ENCODE measurements at places on chromosomes 2 and 18.

GRCh38 chr2:1986166-1986565, 241.9 kb upstream of the PXDN start:
- no peak for DNase-seq

GRCh38 chr2:233130481-233131020, 70.4 kb downstream of the INPP5D start:
- DNase-seq: no peak

DNA sequence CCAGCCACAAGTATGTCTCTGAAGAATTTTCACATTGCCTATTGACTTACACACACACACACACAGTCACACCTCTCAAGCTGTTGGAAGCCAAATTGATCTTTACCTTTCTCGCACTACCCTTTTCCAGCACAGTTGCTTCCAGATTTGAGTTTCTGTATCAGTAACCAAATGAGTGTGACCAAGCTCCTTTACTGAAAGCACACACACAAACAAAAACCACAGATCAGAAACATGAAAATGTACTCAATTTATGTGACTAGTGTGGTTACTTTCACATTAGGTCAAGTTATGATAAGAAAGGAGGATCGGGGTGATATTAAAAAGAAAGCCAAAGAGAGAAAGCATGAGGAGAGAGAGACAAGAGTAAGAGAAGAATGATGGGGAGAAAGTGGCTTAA, 993.9 kb upstream of the POU3F3 start:
- no peak for DNase-seq

DNA sequence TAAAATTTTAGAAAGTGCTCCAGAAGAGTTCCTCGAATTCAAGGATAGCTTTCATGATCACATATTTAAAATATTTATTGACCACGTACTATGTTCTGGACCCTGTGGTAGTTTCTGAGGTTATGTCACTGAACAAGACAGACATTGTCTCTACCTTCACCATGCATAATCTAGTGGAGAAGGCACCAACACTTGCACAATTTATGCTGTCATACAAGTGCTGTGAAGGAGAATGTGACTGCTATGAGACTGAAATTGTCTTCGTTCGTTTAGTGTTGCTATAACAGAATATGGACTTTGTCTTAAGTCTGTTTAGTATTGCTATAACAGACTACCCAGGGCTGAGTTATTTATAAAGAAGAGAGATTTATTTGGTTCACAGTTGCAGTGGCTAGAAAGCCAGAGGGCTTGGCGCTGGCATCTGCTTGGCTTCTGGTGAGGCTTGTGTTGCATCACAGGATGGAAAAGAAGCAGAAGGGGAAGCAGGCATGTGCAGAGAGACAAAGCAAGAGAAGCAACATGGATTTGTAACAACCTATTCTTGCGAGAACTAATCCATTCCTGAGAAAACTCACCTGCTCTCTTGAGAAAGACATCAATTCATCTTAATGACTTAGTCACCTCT, 50.0 kb upstream of the RFX8 start:
- peak; percentile 23 for DNase-seq

- no peak for DNase-seq
Measured at GRCh38 chr2:69998761-69999160, 37.3 kb upstream of the ASPRV1 start.

- DNase-seq: no peak
Measured at GRCh38 chr2:210752532-210752931, 196.1 kb downstream of the CPS1 start.

- DNase-seq: no peak
Measured at GRCh38 chr2:80365762-80366161, 61.2 kb upstream of the LRRTM1 start.

- DNase-seq: peak; percentile 54
Measured at GRCh38 chr18:5238371-5238976, 41.4 kb upstream of the AKAIN1 start.

- peak; percentile 9 for DNase-seq
Measured at GRCh38 chr2:180291552-180292421, 284.7 kb upstream of the CWC22 start.

DNA sequence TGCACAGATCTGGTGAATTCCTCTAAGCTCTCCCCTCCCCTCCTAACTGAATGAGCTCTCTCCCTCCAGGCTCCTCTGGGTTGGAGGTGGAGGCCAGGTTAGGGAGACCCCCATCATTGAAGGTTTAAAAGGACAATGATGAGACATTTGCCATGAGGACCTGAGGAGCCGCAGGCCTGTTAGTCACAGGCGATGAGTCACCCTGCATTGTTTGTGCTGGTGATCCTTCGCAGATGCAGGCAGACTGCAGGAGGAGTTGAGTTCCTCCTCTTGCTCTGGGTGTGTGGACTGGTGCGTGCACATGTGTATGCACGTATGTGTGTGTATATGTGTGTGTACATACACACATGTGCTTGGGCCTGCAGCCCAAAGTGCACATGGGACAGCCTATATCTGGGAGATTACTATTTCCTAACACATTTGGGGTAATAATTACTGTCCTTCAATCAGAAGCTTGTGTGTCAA, 42.0 kb downstream of the MCFD2 start:
- DNase-seq: peak; percentile 90

- no peak for DNase-seq
Measured at GRCh38 chr2:148049284-148049683, 28.4 kb downstream of the MBD5 start.

GRCh38 chr2:96631804-96632435, 6.2 kb downstream of the KANSL3 start:
- DNase-seq: no peak

DNA sequence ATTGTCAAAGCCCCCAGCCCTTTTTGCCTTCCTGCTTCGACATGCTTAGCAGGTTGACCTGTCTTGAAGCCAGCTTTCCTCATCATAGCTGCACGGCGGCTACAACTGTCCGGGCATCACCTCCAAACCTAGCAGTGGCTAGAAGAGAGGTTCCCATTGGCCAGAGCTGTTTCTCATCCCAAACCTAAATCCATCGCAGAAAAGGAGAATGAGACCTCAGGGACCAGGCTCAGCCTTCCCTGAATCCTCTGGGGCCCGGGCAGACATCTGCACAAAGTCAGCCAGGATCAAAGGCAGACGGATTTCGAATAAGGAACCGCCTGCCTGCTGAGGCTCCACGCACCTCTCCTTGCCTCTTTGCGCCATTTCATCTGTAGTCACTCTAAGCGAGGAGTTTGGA, 101.7 kb upstream of the SLC66A3 start:
- no peak for DNase-seq

DNA sequence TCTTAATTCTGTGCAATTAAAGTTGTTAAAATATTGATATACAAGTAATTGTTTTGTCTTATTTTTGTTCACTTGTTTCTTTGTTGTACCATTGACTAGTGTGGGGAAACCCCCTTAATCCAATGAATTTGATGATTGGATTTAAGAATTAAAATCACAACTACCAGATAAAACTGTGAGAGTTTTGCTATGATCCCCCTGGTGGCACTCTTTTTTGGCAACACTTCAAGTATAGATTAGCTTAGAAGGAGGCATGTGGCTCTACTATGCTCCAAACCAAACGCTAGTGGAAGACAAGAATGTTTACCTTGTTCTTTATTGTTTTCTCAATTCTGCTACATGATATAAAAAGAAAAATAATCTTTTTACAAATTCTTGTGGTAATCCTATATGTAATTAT, 477.8 kb upstream of the ETAA1 start:
- no peak for DNase-seq

DNA sequence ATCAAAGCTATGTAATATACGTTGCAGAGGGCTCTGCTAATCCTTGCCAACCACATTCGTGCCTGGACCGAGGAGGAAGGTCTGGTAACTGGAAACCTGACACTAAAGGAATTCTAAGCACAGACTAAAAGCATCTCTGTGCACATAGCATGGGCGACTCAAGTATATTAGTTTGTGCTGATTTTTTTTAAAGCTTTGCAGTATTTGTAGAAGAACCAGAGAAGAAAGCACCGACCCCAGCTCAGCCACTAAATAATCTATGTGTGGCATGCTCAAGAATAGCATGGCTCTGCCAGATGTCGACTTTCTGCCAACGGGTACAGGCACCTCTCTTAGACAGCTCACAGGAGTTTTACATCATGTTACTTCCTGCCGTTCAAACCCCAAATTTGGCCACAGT, 73.2 kb upstream of the NRP2 start:
- no peak for DNase-seq

- DNase-seq: no peak
Measured at GRCh38 chr2:24399434-24400206, 39.3 kb upstream of the ITSN2 start.

DNA sequence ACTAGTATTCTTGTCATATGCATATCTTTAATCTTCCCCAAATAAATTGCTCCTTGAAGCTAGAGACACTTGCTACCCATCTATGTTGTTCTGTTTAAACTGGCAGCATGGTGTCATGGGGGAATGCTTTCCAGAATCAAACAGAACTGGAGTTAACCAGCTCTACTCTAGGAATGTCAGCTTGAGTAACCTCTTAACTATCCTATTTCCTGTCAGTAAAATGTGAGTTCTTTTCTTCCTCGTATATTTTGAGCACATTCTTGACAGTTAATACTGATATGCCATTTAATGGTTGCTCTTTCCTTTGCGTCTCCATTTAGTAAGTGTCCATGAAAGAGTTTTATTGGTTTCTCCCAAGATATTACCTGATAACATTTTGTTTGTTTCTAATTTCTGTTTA, 23.0 kb downstream of the CNTNAP5 start:
- DNase-seq: no peak

DNA sequence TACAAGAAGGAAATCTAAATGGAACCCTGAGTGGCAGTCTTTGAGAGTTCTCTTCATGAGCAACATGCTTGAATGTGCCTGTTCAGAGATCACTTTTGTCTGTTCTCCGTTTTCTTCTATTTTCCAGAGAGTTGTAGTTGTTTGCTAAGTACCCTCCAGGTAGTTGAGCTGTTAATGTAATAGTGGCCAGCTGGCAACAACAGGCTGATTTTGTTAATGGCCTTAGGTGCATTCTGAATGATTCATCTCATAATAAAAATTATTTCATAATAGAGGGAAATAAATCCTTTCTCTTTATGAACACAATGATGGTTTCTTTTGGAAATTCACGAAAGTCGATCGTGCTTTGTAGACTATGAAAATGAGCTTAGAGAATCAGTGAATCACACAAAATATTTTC, 136.8 kb downstream of the LRP1B start:
- DNase-seq: no peak

GRCh38 chr2:98412751-98413458, 31.8 kb upstream of the INPP4A start:
- peak; percentile 64 for DNase-seq

- no peak for DNase-seq
Measured at GRCh38 chr2:56676966-56677365, 493.2 kb downstream of the CCDC85A start.

- DNase-seq: no peak
Measured at GRCh38 chr18:9550429-9550828, 63.9 kb downstream of the PPP4R1 start.

- DNase-seq: peak; percentile 2
Measured at GRCh38 chr2:132252191-132252893, 90.6 kb upstream of the ANKRD30BL start.

DNA sequence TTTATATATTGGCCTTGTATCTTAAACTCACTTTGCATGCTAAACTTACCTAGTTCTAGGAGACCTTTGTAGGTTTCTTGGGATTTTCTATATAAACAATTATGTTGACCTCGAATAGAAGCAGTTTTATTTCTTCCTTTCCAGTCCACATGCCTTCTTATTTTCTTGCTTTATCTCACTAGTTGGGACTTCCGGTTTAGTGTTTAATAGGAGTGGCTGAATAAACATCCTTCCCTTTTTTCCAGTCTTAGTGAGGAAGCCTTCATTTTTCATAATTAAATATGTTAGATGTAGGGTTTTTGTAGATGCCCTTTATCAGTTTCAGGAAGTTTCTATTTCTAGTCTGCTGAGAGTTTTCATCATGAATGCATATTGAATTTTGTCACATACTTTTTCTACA, 347.3 kb upstream of the HNRNPA3 start:
- no peak for DNase-seq

DNA sequence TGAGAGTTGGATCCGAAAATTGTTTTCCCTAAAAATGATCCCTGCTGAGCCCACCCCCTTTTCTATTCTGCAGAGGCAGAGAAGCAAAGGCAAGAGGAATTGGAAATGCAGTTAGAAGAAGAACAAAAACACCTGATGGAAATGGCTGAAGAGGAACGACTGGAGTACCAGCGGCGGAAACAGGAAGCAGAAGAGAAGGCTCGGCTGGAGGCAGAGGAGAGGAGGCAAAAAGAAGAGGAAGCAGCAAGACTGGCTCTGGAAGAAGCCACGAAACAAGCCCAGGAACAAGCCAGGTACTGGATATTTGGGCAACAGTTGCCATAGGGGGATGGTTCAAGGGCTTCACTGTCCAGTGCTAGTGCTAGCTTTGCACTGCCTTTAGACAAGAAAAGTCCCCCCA, 41.7 kb downstream of the SUMO1 start:
- no peak for DNase-seq

DNA sequence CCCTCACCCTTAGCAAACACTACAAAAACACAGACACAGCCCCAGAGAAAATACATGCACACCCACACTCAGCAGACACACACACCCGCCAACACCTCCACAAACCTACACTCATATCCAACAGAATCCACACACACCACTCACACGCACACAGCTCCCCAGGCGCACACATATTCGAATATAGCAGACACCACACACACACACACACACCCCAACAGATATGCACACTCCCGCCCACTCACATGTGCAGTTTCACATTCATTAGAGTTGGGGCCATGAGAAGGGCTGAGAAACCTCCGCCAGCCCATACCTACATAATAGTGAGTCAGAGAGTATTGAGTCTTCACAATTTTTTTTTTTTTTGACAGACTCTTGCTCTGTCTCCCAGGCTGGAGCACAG, 29.4 kb upstream of the NOTO start:
- no peak for DNase-seq

DNA sequence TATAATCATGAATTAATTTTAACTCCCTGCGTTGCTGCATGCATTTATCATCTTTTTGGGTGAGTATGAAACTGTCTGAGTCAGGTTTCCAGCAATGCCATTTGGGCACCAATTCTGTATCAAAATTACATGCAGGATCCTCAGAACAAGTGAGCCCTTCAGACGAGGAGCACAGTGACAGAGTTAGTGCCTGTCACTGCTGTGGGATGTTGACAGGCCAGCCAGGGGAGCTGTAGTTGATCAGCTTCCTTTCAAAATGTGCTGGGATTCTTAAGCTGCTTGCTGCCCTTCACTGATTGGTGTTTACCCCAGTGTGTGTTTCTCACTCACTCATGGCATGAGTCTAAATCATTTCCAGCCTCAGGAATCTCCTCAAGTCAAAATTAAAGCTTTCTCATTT, 109.2 kb downstream of the TPGS2 start:
- no peak for DNase-seq

Measured in AG20443 (cell line).